ENCODE measurements at places on chromosomes 5 and 9.

DNA sequence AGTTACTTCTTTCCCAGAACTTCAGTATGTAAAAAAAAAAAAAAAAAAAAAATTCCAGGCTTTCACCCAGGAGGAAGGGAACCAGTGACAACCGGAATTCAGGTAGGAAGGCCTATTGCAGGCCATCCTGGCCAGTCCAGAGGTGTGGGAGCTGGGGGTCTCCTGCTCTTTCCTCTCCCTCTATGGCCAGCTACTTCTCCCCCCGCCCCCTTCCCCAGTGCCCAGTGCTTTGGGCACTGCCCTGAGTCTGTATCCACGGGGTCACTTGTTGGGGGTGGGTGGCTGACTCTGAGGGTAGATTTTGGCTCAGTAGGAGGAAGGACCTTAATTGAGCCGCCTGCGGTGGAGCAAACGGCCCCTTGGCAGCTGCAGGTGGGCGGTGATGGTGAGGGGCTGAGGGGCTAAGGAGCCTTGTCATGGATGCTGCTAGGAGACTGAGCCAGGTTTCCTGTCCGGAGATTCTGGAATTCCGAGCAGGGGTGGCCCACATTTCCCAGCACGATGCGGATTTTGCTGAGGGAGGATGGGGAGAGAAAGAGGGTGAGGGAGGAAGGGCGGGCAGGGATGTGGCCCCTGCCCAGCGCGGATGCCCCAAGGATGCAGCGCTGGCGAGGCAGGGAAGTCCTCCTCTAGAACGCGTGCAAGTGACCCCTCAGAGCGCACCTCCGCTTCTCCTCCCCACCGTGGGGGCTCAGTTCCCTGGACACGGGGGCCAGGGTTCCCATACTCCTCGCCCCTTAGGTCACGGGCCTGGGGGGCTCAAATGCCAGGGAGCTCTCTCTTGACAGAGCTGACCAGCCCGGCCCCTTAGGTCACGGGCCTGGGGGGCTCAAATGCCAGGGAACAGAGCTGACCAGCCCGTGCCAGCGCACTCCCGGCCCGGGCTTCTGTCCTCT lies 1.2 kb upstream of the PHF2 start:
- no peak for DNase-seq

GRCh38 chr9:68457803-68458202 lies 82.9 kb downstream of the TMEM252 start:
- DNase-seq = no peak

GRCh38 chr5:111453747-111454146 lies 58.6 kb downstream of the STARD4 start:
- DNase-seq = no peak

DNA sequence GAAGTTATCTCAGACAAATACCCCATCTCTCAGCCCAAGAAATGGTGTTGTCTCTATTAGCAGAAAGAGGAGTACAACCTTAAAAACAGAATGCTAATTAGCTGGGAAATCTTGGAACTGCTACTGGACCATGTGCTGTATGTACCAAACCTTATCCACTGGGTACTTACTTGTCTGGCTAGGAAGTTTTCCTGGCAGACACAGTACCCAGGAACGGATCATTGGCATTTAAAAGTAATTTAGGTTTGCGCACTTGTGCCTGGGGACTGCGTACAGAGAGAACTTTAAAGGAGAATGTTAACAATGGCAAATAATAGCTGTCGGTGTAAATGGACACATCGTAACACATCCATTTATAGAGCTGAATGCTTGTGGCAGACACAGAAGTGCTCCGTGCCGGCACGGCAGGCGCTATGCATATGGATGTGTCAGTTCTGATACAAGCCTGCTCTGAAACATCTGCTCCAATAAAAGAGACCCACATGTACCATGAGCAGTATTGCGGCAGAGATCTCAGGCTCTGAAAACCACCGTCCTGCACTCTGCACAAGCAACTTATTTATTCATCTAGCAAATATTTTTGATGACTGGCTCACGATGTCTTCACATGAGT lies 290.6 kb upstream of the PANK3 start:
- no peak for DNase-seq

DNA sequence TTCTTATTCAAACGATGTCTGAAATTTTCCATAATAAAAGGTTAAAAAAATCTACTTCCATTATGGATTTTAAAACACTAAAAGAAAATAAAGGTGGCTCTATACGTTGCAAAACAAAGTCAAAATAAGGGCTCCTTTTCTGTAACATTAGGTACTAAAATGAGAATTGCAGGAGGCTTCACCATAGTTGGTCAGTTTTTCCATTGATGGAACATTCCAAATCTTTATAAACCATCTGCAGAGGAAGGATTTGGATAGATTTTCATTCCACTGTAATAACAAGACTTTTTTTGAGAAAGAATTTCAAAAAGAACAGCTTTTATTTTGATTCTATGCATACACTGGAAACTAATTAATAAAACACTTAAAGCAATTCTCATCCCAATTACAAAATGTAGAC lies 145.6 kb downstream of the LURAP1L start:
- DNase-seq = no peak

GRCh38 chr5:180718810-180719453 lies 20.9 kb downstream of the OR2Y1 start:
- peak; percentile 79 for DNase-seq

DNA sequence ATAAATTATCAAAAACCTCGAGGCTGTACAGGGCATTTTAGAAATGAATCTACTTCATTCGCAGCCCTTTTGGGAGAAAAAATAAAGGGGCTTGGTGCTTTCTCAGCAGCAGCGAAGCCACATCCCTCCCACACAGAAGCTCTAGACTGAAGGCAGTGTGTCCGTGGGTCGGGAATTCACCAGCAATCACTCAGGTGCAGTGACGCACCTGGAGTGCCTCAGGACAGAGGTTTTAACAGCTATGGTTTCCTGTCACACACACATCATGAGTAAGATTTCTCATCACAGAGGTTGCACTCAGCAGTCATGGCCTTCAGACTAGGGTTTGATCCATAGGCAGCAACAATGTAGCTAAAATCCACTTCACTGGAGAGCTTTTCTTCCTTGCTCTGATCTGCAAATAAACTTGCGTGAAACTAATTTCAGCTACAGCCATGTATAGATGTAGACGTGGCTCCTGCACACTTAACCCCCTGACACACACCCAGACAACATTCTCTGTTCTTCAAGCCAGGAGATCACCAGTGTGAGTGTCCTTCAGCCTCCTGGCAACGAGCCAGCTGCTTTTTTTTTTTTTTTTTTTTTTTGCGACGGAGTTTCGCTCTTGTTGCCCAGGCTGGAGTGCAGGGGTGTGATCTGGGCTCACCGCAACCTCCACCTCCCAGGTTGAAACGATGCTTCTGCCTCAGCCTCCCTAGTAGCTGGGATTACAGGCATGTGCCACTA lies 34.8 kb downstream of the DYNC2I2 start:
- no peak for DNase-seq

- no peak for DNase-seq
Observed at GRCh38 chr5:95718203-95718602, 12.9 kb upstream of the RHOBTB3 start.

GRCh38 chr9:102244916-102245315 lies 506.5 kb upstream of the GRIN3A start:
- no peak for DNase-seq

GRCh38 chr5:88539693-88540365 lies 271.2 kb upstream of the TMEM161B start:
- DNase-seq = no peak

GRCh38 chr5:134143944-134144941 lies 29.8 kb downstream of the TCF7 start:
- no peak for DNase-seq

DNA sequence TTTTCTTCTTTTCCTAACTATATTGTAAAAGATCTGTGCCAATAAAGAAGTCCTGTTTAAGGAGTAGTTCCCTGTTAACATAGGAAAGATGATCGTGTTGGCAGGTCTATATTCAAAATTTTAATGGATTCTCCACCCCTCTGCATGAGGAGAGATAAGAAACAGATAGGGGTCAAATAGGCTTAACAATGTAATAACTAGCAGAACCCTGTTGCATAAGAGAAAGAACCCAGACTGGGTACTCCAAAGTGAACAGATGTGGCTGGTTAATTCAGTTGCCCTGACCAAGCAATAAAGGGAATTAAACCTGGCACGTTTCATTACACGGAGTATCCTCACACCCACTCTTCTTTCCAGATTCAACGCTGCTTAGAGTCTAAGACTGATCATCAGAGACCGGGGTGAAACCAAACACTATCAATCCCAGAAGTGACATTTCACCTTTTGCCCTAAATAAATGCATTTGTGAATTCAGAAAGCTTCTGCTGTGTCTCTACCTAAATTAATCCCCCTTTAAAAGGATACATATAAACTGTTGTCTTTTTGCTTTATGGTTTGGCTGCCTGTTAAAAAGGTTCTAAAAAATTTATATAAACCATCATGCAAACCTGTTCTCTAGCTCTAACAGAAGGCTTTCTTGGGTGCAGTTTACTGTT lies 1276.9 kb upstream of the WWC1 start:
- no peak for DNase-seq

DNA sequence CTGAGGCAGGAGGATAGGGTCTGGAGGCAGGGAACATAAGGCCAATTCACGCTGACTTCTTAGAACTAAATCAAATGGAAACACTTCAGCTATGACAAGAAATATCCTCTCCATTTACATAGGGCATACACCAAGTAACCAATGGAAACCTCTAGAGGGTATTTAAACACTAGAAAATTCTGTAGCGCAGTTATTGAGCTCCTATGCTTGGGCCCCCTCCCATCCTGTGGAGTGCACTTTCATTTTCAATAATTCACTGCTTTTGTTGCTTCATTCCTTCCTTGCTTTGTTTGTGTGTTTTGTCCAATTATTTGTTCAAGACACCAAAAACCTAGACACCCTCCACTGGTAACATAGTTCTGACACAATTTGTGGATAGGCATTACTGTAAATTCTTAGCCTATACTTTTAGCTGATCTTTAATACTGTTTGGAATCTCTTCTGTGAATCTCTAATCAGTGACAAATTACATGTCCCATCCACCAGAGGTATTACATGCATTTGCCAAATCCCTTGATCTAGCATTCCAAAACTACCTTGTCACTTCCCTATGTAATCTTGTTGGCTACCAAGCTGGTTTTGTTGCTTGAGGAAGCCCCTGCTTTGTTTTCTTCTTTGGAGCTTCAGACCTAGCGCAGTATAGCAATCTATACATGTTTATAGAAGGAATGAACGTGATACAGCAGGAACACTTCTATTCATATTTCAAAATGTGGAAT lies 61.6 kb downstream of the ST8SIA4 start:
- DNase-seq = no peak

GRCh38 chr5:15420201-15420600 lies 79.8 kb upstream of the FBXL7 start:
- no peak for DNase-seq

- no peak for DNase-seq
Observed at GRCh38 chr5:63981864-63982263, 19.6 kb upstream of the HTR1A start.

DNA sequence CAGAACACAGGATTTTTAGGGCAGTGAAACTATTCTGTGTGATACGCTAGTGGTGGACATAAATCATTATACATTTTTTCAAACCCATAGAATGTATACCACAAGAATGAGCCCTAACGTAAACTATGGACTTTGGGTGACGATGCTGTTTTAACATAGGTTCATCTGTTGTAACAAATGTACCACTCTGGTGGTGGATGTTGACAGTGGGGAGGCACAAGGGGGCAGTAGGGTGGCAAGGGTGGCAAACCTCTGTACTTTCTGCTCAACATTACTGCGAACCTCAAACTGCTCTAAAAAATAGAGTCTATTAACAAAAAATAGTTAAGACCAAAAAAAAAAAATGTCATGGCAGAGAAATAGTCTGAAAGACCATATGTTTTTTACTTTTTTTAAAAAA lies 9.1 kb upstream of the MVB12B start:
- DNase-seq = no peak

DNA sequence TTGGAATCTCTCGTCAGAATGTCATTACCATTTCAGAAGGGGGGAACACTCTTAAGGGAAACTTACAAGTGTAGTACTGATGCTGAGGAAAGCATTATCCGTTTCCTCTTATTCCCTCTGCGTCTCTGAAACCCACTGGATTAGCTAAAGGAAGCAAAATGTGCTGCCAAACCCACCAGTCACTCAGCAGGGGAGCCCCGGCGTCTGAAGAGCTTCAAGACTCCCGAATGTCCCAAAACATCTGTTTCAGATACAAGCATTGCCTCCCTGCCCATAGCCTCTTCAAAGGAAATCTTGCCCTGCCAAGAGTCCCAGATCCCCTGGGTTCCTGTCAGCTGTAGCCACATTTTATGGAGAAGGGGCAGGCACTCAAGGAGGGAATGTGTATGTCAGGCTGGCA lies 1.0 kb upstream of the HCN1 start:
- DNase-seq = no peak

DNA sequence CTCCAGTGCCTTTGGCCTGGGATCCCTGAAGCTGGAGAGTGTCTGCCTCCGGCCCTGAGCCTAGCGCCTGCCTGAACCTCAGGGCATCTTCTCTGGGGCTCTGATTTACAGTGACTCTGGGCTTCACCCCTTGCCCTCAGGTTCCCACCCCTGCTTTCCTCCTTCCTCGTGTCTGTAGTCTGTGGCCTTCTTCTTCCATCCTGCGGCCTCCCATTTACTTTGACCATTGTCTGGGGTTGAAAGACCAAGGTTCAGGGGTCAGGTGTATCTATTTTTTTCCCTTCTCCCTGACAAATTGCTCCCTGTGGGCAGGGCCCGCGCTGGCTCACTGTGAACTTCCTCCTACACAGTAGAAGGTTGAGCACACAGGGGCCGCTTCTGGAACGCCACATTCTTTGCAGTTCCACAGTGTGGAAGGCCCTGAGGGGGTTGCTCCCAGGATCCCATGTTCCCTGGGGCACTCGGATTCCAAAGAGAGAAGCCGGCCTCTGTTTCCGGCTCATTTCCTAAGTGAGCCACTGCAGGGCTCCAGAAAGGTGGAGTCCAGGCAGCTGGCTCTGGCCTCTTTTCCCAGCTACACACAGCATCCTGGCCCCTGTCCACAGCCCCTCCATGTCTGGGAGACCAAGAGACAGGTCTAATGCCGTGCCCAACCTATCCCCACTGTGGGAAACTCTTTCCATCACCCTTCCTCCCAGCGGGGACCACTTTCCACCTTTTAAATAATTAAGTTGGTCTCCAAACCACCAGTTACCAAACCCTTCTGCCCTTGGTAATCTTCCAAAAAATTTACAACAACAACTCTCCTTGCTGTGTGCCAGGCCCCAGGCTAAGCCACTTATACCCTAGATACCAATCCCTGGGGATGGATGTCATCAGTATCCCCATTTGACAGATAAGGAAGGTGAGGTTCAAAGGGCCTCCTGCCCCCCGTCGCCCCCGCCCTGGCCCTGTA lies 140.3 kb upstream of the IER5L start:
- no peak for DNase-seq
